ENCODE measurements at places on chromosomes 13 and 19.

DNA sequence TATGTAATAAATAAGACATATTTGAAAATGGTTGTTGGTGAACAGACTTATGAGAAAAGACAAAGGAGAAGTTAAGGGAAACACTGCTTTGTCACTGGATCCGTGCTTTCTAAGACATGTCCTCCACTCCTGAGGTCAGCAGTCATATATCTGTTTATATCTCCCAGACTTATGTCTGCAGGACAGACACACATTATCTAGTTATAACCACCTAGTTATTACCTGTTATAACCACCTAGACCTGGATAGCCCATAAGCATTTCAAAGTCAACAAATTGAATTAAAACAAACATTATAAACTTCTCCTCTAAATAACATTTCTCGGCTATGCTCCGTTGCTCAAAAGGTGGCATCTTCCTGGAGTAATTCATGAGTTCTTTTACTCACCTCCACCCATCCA is 96.4 kb downstream of the SPRY2 start:
- DNase-seq: no peak

DNA sequence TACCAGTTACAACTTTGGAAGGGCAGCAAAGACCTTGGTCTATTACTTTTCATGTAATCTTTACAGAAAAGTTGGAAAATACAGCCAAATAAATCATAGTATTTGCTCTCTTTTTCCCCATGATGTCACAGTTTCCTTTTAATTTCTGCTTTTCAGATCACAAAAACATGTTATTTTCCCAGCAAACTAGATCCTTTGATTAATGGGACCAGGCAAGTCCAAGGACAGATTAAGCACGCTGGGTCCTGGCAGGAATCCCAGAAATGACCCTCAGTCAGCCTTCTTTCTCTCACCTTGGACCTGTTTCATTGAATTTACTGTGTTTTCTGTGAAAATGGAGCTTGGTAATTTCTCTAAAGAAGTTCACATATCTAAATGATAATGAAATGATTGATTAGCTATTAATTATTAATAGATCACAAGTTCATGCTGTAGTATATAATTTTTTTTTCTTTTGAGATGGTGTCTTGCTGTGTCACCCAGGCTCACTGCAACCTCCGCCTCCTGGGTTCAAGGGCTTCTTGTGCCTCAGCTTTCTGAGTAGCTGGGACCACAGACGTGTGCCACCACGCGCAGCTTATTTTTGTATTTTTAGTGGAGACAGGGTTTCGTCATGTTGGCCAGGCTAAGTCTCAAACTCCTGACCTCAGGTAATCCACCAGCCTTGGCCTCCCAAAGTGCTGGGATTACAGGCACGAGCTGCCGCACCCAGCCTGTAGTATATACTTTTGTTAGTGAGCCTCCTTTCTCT is 16.0 kb downstream of the SPATA13 start:
- peak; percentile 13 for DNase-seq

DNA sequence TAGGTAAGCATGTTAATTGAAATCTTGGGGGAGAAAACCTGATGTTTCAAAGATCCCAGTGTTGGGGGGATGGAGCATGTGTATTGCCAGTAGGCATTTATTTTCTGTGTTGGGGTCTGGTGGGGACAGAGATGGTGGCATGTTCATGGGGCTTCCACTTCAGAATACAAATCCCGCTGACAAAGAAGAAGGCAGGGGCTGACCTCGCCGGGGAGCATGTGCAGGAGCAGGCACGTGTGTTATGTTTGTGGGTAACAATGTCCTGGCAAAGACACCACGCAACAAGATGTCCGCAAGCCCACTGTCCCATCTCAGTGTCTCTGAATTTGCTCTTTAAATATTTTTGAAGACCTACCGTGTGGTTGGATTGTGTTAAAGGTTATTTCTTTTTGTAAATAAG is 164.5 kb downstream of the TEX29 start:
- no peak for DNase-seq

GRCh38 chr13:30321256-30321655 is 13.9 kb upstream of the KATNAL1 start:
- DNase-seq: no peak

- no peak for DNase-seq
Measured at GRCh38 chr19:42634409-42635232, 39.9 kb upstream of the CEACAM8 start.

DNA sequence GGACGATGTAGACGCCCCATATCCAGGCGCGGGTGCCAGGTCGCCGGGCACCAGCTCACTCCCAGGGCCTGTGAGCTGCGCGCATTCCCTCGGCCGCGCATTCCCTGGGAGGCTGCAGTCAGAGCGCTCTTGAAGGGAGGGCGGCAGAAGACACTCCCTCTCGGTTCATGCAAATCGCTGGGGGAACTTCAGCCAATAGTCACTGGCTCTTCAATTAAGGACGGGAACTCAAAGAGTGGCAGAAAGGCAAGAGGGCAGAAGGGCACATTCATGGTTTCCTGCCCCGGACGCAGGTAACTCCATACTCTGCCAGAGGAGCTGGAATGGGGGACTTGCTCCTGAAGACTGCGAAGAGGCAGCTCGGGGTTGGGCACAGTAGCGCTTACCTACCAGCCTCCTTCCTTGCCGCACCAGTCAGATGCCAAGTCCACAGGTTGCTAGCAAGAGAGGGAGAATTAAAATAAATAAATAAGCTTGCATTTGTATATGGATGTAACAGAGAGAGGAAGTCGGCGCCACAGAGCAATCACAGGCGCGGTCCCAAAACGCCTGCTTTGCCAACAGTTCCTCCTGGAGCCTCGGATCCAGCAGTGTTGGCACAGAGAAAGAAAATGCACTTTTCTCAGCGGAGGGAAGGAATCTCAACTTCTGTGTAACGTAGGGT is 459 bp downstream of the PCDH20 start:
- peak; percentile 0 for DNase-seq

GRCh38 chr13:111460548-111461444 is 140.4 kb downstream of the TEX29 start:
- DNase-seq: peak; percentile 62

- DNase-seq: no peak
Measured at GRCh38 chr13:28573595-28574373, 78.9 kb upstream of the FLT1 start.

GRCh38 chr13:74708629-74709028 is 574.4 kb upstream of the KLF12 start:
- DNase-seq: no peak

DNA sequence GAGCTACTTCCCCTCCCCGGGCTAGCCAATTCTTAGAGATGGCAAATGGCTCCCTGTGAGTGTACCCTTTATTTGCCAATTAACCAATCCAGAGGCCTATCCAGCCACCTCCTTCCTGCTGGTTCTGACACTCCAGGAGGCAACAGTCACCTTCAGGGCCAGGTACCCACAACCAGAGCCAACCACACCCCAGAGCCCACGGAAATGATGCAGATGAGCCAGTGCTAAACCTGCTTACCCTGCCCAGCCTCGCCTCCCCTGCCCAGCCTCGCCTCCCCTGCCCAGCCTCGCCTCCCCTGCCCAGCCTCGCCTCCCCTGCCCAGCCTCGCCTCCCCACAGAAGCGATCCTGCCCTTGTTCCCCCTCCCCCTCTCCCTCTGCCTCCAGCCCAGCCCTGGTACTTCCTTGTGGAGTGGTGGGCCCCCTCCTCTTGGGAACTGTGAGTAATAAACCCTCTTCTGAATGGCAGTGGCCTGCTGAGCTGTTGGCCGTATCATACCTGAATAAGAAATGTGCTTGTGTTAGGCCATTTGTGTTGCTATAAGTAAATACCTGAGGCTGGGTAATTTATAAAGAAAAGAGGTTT is 173.8 kb upstream of the RNF113B start:
- no peak for DNase-seq

GRCh38 chr13:26531742-26532141 is 25.7 kb upstream of the WASF3 start:
- DNase-seq: no peak

DNA sequence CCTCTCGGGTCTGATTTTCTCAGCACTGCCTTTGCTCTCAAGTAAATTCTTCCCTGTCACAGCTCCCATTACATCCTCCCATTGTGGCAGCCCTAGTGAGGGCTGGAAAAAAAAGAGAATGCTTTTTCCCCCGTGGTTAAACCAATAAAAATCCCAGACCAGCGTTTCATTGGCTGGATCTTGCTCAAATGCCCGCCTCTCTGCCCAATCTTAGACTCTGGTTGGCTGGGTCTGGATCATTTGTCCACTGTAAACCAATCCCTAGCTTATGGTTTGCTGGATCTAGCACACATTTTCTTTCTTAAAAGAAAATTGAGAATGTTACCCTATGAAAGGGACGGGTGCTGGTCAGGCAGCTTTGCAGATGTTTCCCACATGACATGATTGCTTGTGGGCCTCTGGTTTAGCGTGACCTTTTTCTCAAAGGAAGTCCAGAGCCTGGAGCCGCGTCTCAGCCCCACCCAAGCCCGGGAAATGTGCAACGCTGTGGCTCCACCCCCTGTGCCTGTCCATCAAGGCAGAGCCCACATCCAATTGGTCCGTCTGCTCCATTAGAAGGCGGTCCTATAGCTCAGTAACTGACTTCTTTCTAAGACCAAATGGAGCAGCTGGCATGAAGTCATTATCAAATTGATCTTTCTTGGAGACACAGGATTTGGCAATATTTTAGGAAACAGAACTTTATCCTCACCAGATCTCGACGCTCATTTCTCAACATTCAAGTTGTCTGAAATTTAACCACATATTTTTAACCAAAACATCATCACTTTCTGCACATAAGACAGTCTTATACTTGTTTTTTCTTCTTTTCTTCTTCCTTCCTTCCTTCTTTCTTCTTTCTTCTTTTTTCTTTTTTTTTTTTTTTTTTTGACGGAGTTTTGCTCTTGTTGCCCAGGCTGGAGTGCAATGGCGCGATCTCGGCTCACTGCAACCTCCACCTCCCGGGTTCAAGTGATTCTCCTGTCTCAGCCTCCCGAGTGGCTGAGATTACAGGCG is 2.6 kb upstream of the MCEMP1 start:
- DNase-seq: no peak

GRCh38 chr13:43492311-43492710 is 294.5 kb downstream of the ENOX1 start:
- DNase-seq: no peak

GRCh38 chr19:15913830-15914229 is 16.0 kb upstream of the CYP4F2 start:
- DNase-seq: no peak

DNA sequence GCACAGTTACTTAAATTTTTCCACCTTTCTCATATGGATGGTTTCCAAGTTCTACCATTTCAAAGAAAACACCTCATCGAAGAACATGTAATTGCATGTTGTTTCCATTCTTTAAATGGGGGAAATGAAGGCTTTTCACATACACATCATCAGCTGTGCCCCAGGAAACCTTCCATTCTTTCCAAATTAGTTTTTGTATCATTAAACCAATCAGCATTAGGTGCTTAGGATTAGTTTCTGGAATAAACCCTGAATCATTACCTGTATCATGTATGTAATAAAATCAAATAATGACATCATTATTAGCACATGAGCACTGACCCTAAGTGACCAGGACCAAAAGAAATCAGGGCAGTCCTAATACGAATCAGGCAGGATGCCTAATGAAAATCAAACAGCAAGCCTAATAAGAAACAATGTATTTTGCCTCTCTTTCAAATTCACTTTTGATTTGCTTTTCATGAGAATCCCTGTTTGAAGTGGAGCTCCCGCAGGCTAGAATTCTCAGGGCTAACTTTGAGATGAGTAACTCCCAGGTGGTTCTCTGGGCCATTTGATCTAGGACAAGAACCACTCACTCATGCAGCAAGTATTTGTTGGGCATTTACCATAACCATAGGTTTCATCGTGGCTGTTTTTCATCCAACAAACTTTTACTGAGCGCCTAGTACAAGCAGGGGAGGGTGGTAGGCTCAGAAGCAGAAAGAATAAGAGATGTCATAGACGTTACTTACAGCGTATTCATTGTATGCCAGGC is 89.2 kb downstream of the MZT1 start:
- no peak for DNase-seq

DNA sequence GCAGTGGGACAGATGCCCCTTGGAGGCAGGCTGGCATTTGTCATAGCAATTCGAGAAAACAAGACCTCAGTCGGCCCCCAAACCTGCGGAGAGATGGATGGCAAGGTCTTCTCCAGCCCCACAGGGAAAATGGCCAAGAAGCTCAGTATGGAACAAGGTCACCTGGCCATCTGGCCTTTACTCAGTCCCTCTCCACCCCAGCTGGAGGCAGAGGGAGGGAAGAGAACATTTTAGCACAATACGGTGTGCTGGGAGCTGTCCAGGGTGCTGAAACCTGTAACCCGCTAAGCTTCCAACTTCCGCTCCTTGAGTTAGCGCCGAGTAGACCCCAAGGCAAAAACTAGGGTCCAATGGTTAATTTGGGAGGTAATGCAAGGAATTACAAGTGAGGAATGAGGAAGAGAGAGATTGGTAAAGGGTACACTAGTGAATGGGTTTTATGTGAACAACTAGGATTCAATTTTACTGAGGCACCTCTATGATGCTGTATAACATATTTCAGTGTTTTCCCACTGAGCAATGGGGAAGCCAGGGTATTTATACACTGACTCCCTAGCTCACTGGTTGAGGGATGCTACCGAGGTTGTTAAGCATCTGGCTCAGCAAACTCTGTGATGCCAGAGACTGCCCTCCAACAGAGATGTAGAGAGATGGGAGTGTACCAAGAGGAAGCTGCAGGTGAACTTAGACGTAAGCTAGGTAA is 64.3 kb downstream of the CACNA1A start:
- no peak for DNase-seq

DNA sequence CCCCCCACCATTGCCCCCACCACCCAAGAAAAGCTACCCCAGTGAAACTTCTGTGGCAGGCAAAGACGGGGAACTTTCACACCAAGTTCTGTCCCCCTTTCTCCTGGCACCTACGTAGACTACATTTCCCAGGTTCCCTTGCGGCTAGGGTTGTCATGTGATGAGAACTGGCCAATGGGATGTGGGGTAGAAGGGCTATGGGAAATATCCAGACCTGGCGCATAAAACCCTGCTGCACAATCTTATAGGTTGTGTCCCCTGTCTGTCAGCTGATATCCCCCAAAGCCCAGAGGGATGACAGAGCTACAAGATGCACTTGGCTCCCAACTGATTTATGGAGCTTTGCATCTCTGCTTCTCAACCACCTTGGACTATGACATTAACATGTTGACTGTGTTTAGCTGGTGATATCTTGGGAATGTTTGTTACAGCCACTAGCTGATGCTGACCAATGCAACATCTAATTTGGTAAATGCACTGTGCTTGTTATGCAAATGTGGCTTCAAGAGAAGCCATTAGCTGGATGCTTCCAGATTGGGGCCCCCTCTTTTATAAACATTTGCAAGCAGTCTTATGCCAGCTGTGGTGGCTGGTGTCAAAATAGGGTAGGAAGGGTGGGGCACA is 6.1 kb downstream of the SH2D3A start:
- no peak for DNase-seq

DNA sequence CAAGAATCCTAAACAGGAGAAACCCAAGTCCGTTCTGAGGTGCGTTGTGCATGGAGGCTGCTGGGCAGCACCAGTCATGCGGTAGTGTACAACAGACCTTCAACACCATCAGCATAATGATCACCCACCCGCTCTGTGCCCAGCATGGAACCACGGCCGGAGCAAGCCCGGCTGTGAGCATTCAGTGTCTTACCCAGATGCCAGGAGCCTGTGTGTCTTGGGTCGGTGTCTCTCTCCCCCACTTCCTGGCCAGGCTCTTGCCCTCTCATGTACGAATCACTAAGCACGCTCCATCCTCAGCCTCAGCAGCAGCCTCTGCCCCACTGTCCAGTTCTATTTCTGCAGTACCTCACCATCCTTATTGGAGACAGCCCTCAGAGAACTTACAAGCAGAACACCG is 231.6 kb upstream of the IRS2 start:
- DNase-seq: no peak
